ENCODE measurements at places on chromosomes 7 and 10. TPM values are rescaled to one million over a fixed set of nuclear protein-coding genes. Genes with fewer than 3 reads are reported as not detected.
A peak's percentile ranks its signal among the peaks of the same experiment; 100 is the strongest.

- peaks cover 4% of the 10 kb centered on the region for H3K4me1 ChIP-seq
- no peak overlapping the region for H3K27ac ChIP-seq
- peaks cover 8% of the 10 kb centered on the region for H3K27me3 ChIP-seq
- no peak overlapping the region for H3K4me3 ChIP-seq
These were observed 1.5 kb downstream of the RET start for GRCh38 chr10:43078175-43078985.

DNA sequence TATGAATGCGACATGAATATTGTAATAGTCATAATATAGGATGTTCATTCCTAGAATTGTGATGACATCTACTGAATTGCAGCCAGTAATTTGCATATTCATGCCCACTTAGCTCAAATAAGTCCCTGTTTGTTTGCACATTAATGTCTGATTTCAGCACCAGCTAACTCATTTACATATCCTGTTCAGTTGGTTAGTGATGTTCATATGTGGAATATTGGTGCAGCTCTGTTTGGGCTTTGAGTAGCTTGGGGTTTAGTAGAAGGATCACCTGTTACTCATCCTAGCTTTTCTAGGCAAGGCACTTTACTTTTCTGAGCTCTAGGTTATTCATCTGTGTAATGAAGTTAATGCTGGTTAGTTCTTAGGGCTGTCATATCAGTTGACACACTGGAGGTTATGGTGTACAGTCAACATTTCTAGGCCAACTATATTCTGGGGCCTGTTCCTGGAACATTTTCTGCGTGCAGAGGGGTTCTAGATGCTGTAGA, 238.4 kb downstream of the EXOC4 start:
- H3K4me3 ChIP-seq = no peak overlapping the region
- H3K27me3 ChIP-seq = no peaks in the 10 kb centered on the region
- no peak for DNase-seq

GRCh38 chr10:4691776-4692175, 134.2 kb upstream of the AKR1E2 start:
- DNase-seq = no peak
- no peaks in the 10 kb centered on the region for H3K4me1 ChIP-seq

GRCh38 chr10:34193931-34194626, 621.0 kb downstream of the PARD3 start:
- no peaks in the 10 kb centered on the region for H3K27me3 ChIP-seq
- no peaks in the 10 kb centered on the region for H3K4me1 ChIP-seq
- no peak overlapping the region for H3K27ac ChIP-seq
- H3K36me3 ChIP-seq = no peaks in the 10 kb centered on the region

DNA sequence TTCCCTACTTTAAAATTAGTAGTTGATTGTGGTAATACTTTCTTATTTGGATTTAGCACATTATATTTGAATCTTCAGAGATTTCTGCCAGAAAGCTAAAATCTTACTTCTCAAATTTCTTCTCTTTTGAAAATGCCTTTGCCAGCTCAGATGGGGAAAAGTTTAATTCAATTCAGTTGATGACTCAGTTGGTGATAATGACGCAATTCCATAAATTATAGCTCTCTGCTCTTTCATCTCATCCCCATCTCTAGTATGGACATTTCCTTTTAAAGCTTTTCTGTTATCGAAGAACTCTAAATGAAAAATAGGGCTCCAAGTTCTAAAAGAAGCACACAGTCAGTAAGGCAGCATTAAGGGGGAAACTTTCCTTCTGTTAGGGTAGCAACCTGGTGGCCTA, 25.5 kb downstream of the RNLS start:
- no peak overlapping the region for H3K27ac ChIP-seq
- H3K4me1 ChIP-seq = no peaks in the 10 kb centered on the region
- H3K36me3 ChIP-seq = no peaks in the 10 kb centered on the region
- no peak for DNase-seq

DNA sequence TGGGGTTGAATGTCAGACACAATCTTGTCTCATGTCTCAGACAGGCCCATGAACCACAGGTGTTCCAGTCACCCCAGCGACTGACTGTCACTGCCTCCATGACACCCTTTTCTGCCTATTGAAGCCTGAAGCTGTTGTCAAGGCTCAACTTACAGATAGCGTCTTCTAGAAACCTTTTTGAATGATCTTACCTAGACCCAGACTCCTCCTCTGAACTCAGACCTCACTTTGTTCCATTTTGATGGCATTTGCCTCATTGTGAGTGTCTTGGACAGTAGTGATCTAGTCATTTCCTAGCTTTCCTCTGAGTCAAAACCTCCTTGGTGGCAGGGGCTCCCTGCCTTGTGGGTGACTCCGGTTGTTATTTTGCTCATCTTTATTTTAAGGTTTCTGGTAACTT, 98.3 kb upstream of the AGK start:
- no peak for DNase-seq
- no peak overlapping the region for H3K4me3 ChIP-seq

GRCh38 chr7:100957832-100958421, 8.6 kb downstream of the MUC3A start:
- DNase-seq = no peak
- no peaks in the 10 kb centered on the region for H3K36me3 ChIP-seq
- no peak overlapping the region for H3K4me3 ChIP-seq

GRCh38 chr7:127396184-127396583, 3.7 kb upstream of the ZNF800 start:
- H3K36me3 ChIP-seq = no peaks in the 10 kb centered on the region
- no peaks in the 10 kb centered on the region for H3K4me1 ChIP-seq
- H3K27ac ChIP-seq = no peak overlapping the region
- no peak overlapping the region for H3K4me3 ChIP-seq
- no peaks in the 10 kb centered on the region for H3K27me3 ChIP-seq

DNA sequence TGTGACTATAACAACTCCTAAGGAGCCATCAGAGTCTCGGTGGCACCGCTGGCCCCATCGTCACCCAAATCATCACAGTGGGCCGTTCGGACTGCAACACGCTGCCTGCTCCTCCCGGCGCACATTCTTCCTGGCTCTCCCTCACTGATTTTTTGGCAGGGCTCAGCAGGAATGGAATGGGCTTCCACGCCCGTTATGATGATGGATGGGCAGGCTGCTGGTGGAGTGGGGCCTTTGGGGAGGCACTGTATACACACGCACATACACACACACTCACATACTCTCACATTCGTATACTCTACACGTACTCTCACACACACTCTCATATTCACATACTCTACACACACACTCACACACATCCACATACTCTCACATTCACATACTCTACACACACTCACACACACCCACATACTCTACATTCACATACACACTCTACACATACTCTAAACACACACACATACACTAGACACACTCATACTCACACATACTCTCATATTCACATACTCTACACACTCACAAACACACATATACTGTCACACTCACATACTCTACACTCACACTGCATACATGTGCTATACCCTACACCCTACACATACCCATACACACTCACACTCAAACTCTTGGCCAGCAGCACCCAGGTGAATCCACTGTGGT, 99.8 kb downstream of the KCNMA1 start:
- H3K4me1 ChIP-seq = peaks cover 17% of the 10 kb centered on the region
- H3K27ac ChIP-seq = no peak overlapping the region
- H3K36me3 ChIP-seq = no peaks in the 10 kb centered on the region
- no peak for DNase-seq
- H3K4me3 ChIP-seq = no peak overlapping the region

GRCh38 chr10:14810969-14811953, 26.6 kb downstream of the CDNF start:
- DNase-seq = no peak
- 0 out of 2 replicates have a peak, but pooled peaks cover 7% of the 10 kb centered on the region for H3K4me1 ChIP-seq
- no peak overlapping the region for H3K4me3 ChIP-seq
- no peaks in the 10 kb centered on the region for H3K36me3 ChIP-seq
- peak overlapping the region; percentile 50 for H3K27ac ChIP-seq

DNA sequence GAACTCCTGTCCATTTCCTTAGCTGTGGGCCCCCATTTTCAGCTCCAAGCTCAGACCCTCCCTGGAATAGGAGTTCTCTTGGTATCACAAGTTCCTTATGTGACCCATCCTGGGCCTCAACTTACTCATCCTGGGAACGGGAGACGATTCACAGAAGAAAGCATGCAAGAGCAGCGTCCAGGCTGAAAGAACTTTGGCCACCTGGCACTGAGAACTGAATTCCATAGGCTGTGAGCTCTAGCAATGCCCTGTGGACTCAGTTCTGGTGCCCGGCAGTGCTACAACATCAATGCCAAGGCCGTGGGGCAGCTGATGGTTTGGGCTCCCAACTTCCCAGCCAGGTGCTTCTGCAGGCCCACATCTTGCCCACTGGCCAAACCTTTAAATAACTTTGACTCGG, 3.9 kb upstream of the CUEDC2 start:
- no peak overlapping the region for H3K27ac ChIP-seq
- H3K4me3 ChIP-seq = no peak overlapping the region
- no peak for DNase-seq
- no peaks in the 10 kb centered on the region for H3K36me3 ChIP-seq
- H3K27me3 ChIP-seq = no peaks in the 10 kb centered on the region

The PAX4 gene
- total RNA-seq = not detected

The RBM20 gene
- 0.36 TPM for total RNA-seq

The AEBP1 gene
- total RNA-seq = 0.54 TPM

The THNSL1 gene
- 6.3 TPM for total RNA-seq

The PRSS1 gene
- 18.1 TPM for total RNA-seq

The SPDYE3 gene
- total RNA-seq = not detected

The SORCS1 gene
- total RNA-seq = not detected

Measured in Caco-2 (cell line).